AG08395 (cell line): ENCODE measurements at places on chromosomes 3 and 15.

DNA sequence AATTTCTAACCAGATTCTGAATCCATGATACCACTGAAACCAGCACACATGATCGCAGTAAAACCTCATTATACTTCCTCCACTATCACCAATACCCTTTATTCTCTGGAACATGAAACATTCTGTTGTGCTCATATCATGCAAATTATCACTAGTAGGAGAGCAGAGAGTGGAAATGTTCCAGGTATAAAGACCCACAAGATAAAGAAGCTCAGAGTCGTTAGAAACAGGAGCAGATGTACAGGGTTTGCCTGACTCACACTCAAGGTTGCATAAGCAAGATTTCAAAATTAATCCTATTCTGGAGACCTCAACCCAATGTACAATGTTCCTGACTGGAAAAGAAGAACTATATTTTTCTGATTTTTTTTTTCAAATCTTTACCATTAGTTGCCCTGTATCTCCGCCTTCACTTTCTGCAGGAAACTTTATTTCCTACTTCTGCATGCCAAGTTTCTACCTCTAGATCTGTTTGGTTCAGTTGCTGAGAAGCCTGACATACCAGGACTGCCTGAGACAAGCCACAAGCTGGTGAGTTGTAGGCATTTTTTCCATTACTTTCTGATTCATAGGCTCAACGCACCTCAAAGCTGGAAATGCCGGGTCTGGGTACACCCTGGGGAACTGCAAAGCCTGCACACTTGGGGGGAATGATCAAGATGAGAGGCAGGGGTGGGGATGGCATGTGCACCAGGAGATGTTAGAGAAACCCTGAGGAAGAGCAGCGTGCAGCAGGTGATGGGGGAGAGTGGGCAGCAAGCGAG lies at the start of gene CCR2:
Gene CCR2, plus strand, starts transcription at position 465 of the 764 bp plus-strand sequence. CDS start 3,417 bp downstream, outside the sequence.
- no peak for DNase-seq

GRCh38 chr3:127370906-127371305 lies 83.1 kb upstream of the PRR20G start:
- DNase-seq = no peak

GRCh38 chr3:194996746-194997145 lies 274.2 kb downstream of the XXYLT1 start:
- DNase-seq = no peak

- no peak for DNase-seq
Observed at GRCh38 chr3:6644070-6644929, 216.6 kb upstream of the GRM7 start.

DNA sequence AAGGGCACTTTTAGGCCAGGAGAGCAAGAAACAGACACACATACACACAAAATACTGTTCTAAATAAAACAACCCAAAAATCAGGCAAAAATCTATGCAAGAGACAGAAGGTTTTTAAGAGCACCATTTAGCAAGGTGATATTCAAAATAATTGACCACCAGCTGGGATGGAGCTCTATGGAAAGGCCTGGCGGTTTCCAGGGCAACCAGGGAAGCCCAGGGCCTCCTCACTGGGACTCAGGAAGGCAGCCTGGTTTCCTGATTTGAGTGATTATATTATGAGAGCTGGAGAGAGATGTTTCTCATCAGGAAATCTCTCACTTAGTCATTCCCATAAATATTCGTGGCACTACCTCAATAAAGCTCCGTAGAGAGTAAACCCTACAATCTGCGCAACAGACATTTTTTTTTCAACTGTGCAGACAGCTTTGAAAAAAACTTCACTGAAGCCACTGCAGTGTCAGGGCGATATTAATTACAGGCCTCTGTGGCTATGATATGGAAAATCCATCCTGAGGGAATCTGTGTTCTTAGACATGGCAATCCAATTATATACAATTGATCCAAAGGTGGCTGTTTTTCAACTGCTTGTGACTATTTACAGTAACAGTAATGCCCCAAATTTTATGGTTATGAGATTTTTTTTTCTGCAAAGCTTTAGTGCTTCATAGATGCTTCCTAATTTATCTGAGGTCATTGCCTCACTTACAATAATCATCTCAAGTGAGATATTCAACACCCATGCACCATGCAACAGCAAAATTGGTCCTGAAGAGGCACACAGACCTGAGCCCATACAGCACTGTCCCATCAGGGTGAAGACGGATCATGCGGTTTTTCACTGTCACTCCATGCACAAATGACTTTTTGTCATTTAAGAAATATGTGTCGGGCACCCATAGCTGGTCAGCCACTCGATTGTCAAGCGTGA lies 152.1 kb downstream of the GABRB3 start:
- DNase-seq = no peak

GRCh38 chr3:54296531-54296930 lies 174.2 kb downstream of the CACNA2D3 start:
- no peak for DNase-seq

GRCh38 chr15:100671858-100672543 lies 69.6 kb downstream of the ASB7 start:
- peak; percentile 29 for DNase-seq

DNA sequence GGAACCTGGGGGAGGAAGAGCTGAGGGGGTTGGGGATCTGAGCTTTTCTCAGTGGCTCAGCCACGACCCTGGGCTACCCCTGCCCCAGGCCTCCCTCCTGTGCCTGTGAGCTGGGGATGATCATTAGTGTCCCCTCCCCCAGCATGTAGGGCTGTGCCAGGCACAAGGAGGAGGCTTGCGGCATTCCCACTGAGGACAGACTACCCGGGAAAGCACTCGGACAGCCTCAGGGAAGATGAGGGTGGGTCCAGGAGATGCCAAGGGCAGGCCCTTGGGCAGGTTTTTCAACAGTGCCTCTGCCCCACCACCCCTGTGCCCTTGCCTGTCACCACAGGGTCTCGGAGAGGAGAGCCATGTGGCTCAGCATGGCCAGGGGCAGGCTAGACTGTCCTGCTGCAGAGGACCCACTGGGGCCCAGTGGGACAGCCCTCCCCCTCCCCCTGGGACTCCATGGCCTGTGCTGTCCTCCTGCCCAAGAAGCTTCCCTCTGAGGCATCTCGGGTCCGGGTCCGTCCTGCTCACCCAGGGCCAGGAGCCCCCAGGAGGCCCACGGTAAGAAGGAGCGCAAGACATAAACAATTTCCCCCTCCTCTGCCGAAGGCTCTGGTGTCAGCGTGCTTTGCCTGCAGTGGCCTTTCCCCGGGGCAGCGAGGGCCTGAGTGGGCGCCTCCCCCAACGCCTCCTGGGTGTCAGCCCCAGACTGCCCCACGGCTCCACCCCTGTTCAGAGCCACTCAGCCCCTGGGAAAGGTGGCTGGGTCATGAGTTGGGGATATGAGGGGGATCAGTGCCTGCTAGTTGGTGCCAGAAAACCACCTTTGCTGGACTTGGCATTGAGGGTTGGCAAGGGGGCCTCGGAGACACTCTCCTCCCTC lies 192.5 kb downstream of the GOLGA6L6 start:
- DNase-seq = no peak

GRCh38 chr3:147119989-147120388 lies 286.4 kb downstream of the ZIC4 start:
- DNase-seq = peak; percentile 34

DNA sequence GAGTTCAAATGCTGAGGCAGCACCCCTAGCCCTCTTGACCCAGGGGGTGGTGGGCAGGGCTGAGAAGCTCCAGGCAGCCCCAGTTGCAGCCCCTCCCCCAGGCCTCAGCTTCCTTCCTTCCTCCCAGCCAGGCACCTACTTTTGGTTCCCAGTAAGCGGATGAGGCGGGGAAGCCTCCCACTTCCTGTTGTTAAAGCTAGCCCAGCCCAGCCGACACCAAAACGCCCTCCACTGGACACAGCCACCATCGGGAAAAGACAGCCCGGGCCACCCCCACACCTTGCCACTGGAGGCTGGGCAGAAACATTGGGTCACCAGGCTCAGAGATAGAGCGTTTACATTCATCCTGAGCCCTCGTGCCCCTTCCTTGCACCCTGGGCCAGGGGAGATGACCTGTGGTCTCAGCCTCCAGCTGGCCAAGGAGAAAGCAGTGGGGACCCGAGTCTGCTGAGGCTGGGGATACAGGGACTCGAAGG lies 3.5 kb downstream of the DUSP7 start:
- DNase-seq = peak; percentile 81

GRCh38 chr3:90221900-90222299 lies 1114.5 kb downstream of the EPHA3 start:
- DNase-seq = no peak

GRCh38 chr15:74268020-74268419 lies 31.9 kb downstream of the CCDC33 start:
- no peak for DNase-seq

- DNase-seq = peak; percentile 76
Observed at GRCh38 chr3:129586746-129587430, 19.6 kb downstream of the PLXND1 start.

DNA sequence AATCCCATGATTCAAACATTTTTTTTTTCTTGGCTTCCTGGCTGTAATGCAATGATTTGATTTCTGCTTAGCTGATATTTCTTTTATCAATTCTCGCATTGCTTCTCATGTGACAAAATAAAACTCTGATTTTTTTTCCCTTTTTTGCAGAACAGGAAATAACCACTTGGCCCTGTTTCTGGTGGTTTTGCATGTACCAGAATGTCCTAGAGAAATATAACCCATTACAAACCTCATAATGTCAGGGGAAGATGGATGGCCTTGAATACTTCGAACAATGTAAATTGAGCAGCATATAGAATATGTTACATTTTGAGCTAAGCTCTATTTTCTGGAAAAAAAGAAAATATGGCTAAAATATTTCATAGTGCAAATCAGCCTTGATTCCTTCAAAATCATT lies 275.6 kb downstream of the RAP2B start:
- no peak for DNase-seq
